ENCODE measurements at places on chromosomes 12 and 14.

DNA sequence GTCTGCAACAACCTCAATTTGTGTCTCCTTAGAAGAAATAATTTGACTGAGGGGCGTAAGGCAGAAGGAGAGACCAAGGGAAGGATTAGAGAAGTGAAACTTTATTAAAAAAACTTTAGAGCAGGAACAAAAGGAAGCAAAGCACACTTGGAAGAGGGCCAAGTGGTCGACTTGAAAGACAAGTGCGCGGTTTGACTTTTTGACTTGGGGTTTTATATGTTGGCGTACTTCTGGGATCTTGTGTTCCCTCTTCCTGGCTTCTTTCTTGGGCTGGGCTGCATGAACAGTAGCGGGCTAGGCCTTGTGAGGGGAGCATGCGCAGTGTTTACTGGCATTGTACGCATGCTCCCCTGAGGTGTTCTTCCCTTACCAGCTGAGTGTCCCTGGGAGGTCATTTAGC, 369.3 kb upstream of the DCN start:
- no peak for DNase-seq

DNA sequence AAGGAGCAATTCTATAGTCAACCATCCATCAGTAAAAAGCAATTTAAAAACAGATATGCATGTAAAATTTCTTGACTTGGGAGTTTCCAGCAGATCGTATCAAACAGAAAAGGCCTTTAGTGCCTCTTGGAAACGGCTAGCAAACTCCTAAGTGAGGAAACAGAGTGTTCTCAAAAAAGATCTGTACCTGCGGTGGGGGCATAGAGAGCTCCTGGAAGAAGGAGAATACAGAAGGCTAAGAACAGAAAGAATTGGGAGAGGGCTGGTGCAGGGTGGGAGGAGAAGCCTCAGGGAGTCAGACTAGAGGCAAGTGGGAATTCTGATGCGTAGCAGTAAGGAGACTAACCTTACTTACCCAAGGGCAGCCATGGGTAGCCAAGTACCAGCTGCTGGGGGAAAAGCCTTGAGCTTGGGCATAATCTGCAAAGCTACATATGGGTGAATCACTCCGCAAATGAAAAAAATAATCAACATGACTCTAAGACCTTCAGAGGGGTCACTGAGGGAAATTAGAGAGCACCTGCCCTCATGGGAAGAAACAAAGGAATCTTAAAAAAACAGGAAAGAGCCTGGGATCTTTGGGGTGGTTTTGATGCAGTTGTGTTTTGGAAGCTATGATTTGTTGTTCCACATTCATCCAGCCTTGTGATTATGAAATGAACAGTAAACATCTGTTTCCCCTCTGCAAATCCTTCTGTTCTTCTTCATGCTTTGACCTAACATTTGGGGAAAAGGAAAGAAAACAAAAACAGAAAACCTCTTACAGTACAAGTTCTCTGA, 10.4 kb downstream of the RHOJ start:
- DNase-seq = no peak

GRCh38 chr12:109818905-109819500, 14.2 kb downstream of the TRPV4 start:
- no peak for DNase-seq

- peak; percentile 89 for DNase-seq
These were observed 5.5 kb upstream of the PAX9 start for GRCh38 chr14:36655963-36656686.

- no peak for DNase-seq
These were observed 2.8 kb downstream of the SLC25A47 start for GRCh38 chr14:100325958-100326357.

GRCh38 chr14:75610834-75611233, 32.4 kb downstream of the FLVCR2 start:
- DNase-seq = no peak

GRCh38 chr14:74988131-74988530, 14.6 kb upstream of the EIF2B2 start:
- DNase-seq = no peak

DNA sequence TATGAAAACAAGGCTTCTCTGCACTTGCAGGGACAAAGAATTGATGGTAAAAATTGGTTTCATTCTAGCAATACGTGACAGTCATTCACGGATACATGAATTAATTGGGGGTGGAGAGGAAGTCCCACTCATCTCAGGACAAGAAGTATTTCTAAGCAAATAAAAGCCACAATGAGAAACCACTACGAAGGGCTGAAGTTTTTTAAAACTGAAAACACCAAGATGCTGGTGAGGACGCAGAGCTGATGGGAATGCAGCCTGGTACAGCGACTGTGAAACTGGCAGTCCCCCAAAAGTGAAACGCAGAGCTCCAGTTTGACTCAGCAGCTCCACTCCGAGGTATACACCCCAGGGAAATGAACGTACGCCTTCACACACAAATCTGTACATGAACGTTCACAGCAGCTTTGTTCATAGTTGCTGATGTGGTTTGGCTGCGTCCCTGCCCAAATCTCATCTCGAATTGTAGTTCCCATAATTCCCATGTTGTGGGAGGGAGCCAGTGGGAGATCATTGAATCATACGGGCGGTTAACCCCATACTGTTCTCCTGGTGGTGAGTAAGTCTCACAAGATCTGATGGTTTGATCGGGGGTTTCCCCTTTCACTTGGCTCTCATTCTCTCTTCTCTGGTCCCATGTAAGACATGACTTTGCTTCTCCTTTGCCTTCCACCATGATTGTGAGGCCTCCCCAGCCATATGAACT, 89.0 kb downstream of the SCARB1 start:
- DNase-seq = no peak

GRCh38 chr12:3364226-3364625, 126.8 kb upstream of the PRMT8 start:
- no peak for DNase-seq

DNA sequence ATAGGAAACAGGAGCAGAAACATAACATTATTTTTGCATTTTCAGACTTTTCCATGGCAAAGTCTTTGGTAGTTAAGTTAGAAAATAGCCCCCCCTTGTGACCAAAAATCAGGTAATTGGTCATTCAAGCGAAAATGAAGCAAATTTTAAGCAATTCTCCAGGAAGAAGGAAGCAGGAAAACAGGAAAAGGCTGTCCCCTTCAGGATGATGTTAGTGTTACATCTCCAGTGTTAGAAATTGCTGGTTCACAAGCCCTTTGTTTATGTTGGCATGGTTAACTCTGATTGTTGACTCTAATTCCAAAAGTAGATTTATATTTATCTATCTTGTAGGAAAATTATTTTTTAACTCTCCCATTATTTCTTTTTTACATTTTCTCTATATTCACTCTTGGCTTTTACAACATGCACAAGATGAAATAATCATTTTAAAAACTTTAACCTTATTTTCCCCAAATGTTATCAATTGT, 18.8 kb upstream of the GAS2L3 start:
- peak; percentile 64 for DNase-seq

- no peak for DNase-seq
These were observed 70.9 kb downstream of the VWF start for GRCh38 chr12:6053541-6053940.

- no peak for DNase-seq
These were observed 2.6 kb upstream of the TAC3 start for GRCh38 chr12:57018906-57019305.

DNA sequence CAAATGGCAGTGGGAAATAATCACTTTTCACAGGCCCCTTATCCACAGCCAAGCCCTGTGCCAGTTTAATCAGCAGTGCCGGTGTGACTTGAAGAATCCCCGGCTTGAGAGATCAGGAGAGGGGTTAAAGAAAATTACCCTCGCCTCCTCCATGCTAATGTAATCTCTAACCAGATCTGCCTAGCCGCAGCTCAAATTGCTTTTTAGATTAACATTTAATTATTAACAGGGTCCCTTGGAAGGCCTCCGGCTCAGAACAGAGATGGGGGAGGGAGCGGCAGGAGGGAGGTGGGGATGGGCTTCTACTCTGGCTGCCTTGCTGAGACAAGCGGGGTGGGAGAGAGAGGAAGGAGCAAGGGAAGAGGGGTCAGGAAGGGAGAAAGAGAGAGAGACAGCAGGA, 24.0 kb downstream of the FAM222A start:
- DNase-seq = no peak

- DNase-seq = no peak
These were observed 113.1 kb upstream of the CCND2 start for GRCh38 chr12:4160314-4161040.

GRCh38 chr12:33439587-33440011, at the start of gene SYT10:
TSS of gene SYT10 (minus strand) at chr12:33439819. CDS start at chr12:33439522, 297 bp downstream.
- DNase-seq = no peak

GRCh38 chr14:22556021-22556989, 32.7 kb downstream of the DAD1 start:
- DNase-seq = no peak

- DNase-seq = peak; percentile 59
These were observed at the start of gene HDAC7 for GRCh38 chr12:47819896-47820630. TSS of gene HDAC7 (minus strand) at chr12:47819903. CDS start at chr12:47819785, 118 bp downstream.

- DNase-seq = no peak
These were observed 43.9 kb downstream of the TTC9 start for GRCh38 chr14:70685474-70686197.

DNA sequence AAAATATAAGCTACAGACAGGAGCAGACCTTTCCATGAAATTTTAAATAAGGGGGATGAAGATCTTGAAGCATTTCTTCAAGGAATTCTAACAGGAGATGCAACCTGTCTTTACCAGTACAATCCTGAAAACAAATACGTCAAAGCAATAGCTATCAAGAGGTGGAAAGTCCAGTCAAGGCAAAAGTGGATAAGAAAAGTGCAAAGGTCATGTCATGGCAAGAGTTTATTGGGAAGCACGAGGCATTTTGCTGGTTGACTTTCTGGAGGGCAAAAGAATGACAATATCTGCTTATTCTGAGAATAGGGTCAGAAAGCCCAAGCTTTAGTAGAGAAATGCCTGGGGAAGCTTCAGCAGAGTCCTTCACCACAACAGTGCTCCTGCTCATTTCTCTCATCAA, 34.3 kb upstream of the PRB4 start:
- DNase-seq = no peak

DNA sequence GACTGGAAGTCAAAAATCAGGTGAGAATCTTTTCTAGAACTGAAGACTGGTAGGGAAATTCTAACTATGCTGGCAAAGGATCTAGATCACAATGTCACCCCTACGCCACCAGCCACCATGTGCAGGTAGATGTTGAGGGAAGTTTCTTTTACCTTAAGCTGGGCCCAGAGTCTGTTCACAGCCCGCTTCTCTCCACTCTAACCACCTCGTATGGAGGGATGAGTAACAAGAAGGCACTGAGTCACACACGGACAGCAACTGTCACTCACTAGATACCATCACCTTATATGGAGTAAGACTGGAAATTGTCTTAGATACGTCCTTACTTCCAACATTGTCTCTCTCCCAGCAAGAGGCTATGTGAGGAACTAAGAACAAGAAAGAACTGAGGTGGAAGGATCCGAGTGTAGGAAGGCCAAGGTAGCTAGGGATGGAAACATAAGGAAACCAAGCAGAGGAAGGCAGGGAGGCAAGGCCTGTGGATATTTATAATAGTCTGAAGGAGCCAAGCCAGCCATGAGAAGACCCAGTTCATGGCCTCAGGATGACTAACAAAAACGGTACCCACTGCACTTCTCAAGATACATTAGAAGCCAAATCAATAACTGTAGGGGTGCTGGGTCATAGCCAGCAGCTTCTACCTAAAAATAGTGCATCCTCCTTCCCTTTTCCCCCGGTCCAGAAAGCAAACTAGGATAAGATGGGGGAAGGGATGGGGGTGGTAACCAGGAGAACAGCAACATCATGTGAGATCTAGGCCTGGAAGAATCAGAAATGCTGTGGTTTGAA, 15.5 kb downstream of the REM2 start:
- DNase-seq = no peak

GRCh38 chr14:72863216-72864006, 30.5 kb downstream of the DPF3 start:
- DNase-seq = no peak

DNA sequence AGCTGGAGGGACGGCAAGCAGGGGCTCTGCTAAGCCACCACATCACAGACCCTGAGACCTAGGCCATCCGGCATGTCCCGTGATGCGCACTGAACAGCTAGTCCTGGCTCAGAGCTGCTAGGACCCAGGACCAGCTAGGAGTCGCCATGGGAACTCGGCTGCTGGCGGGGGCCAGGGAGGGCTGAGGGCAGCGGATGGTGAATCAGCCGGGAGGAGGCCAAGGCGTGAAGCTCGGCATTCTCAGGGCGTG, 5.1 kb downstream of the AHNAK2 start:
- no peak for DNase-seq

- DNase-seq = no peak
These were observed 16.2 kb upstream of the KRT7 start for GRCh38 chr12:52216807-52217206.

DNA sequence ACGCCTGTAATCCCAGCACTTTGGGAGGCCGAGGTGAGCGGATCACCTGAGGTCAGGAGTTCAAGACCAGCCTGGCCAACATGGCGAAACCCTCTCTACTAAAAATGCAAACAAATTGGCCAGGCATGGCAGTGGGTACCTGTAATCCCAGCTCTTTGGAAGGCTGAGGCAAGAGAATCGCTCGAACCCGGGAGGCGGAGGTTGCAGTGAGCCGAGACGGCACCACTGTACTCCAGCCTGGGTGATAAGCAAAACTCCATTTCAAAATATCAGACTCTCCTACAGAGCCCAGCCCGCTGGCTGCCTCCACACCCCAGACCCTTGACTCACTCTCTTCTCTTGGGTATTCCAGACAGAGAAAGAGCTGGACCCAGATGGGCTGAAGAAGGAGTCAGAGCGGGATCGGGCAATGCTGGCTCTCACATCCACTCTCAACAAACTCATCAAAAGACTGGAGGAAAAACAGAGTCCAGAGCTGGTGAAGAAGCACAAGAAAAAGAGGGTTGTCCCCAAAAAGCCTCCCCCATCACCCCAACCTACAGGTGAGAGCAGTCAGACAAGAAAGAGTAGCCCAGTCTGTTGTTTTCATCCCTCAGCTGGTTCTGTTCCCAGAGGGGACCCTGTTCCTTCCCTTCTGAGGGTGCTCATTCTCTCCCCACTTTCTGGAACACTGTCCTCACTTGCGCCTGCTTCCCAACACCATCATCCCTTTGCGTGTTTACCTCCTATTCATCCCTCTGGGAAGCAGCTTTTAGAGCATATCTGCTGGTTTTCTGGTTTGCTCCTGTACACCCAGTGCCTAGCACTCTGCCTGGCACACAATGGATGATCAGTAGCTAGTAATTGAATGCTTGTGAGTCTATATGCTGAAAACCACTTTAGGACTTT, 19.7 kb downstream of the AGAP2 start:
- DNase-seq = no peak
